Stimulated activated CD8-positive, alpha-beta memory T cell treated with anti-CD3 and anti-CD28 coated beads, Interleukin-2, amount 100 ng/mL, for 1 hour (primary cell): ENCODE measurements at places on chromosomes 4 and X.
A peak's percentile ranks its signal among the peaks of the same experiment; 100 is the strongest.

GRCh38 chr4:134551348-134551747 is 349.8 kb upstream of the PABPC4L start:
- DNase-seq, result no peak

DNA sequence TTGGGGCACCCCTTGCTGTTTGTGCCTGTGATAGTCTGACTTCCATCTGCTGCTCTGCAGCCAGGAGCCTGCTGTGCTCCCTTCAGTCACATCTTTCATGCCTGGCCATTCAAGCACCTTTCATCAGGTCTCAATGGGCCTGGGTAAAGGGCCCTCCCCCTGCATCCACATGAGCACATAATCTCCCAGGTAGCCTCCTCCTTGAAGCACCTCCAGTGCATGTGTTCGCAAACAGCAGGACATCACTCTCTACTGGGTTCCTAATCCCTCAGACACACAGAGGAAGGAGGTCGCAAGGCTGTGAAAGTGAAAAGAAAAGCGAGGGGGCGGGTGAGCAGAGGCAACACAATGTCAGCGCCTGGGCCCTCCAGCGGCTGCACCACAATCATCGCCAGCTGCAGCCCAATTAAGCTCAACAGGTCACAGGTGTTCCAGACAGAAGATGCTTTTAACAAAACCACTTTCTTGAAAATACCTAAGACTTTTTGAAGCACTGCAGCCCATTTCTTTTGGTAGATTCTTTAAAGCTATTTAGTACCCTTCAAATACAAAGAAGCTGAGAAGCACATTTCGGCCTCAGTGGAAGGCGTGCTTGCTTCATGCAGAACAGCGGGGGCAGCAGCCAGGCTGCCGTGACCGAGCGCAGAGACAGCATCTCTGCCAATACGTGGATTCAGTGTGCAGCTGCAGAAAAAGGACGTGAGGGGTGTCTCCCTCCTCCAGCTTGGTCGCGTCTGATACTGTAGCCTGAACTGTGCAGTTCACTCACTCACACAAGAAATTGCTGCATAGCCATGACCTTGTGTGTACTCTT is 92.2 kb upstream of the SPRY1 start:
- no peak for DNase-seq

DNA sequence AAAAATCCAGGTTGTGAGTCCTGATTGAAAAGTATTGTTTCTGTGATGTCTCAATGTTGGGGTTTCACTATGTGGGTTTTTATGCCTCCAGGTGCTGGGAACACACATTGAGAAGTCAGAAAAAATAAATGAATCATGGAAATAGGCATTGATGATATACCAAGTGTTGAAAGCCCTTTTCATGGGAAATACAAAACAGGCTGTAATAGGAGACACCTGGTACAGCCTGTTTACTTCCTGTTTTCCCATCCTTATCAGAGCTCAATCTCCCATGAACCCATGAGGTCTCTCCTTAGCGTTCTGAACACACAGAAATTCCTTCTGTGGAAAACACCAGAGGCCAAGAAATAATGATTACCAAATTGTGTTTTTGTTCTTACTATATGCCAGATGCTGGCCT is 106.3 kb upstream of the BOD1L1 start:
- DNase-seq, result no peak

- DNase-seq, result no peak
These were observed 48.2 kb downstream of the TMEM156 start for GRCh38 chr4:38983787-38984598.

DNA sequence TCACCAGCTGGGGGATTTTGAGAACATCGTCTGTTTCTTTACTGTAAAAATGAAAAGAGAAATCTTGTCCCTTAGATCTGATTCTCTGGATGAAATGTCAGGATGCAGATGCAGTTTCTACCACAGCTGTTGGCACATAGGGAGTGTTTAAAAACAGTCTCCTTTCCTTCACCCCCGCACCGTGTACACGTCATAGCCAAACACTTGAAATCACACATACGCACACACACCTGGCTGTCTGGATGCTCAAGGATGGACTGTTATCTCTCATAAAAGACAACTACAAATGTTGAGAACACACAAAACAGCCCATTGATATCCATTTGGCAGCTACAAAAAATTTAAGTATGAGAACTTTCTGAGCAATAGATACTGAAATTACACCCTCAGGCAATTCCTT is 275.8 kb upstream of the CLNK start:
- no peak for DNase-seq

GRCh38 chr4:25245181-25245580 is 11.3 kb downstream of the PI4K2B start:
- no peak for DNase-seq

DNA sequence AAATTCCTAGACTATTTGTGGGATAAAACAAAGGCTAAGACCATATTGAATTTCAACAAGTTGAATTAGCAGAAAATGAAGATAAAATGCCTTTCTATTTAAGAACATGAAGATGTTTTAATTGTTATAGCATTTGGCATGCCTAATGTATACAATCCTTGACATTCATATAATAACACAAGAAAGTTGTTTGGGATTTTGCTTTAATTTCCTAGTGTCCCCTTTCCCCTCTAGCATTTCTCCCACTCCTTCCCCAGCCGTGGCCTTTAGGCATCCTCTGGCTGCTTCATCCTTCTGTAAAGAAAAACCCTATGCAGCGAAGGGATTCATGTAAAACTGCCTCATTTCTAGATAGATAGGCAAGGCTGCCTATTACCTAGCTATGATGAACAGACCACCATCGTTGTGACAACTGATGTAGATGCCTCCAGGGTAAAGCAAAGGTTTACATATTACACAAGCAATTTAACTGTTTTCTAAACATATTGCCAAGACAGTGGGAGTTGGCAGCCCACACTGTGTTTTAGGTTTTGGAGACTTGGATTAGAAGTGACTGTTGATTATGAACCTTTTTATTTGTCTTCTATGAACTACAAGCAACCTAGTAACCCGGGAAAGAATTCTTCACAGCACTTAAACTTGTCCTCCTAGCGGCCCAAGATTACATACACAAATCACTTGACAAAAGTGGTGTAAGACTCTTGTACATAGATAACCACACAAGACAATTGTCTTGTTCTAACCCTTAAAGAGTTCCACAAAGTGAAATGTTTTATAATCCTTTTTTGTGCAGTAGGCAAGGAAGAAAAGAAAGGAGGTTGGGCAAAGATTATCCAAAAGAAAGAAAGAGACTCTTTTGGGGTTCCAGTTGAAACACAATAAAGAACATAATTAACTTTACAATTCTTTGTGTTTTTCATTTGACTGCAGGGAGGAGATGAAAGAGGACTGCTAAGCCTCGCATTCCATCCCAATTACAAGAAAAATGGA is 59.9 kb downstream of the HHIP start:
- no peak for DNase-seq

GRCh38 chrX:100863326-100863864 is 10.8 kb downstream of the NOX1 start:
- no peak for DNase-seq

- DNase-seq, result no peak
These were observed 643.3 kb upstream of the FAM241A start for GRCh38 chr4:111501946-111502345.

- no peak for DNase-seq
These were observed 69.6 kb downstream of the SERTM2 start for GRCh38 chrX:111581086-111581485.

- DNase-seq, result no peak
These were observed 17.2 kb upstream of the MYOZ2 start for GRCh38 chr4:119118397-119118796.

DNA sequence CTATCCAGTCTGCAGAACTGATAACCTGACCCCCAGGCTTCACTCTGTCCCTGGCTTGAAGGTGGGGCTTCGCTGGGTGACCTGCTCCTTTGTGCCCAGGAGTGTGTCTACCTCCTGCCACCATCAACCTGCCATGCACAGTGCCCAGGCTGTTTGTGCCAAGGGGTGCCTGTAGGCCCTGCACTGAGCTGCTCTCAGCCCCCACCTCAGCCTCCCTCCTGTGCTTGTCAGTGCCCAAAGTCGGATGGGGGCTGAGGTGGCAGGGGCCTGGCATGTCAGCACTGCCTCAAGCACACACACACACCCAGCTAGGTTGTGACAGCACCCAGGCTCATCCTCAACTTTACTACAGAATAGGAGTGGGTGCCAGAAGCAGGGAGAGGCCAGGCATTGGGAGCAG is 23.5 kb downstream of the SPCS3 start:
- no peak for DNase-seq

DNA sequence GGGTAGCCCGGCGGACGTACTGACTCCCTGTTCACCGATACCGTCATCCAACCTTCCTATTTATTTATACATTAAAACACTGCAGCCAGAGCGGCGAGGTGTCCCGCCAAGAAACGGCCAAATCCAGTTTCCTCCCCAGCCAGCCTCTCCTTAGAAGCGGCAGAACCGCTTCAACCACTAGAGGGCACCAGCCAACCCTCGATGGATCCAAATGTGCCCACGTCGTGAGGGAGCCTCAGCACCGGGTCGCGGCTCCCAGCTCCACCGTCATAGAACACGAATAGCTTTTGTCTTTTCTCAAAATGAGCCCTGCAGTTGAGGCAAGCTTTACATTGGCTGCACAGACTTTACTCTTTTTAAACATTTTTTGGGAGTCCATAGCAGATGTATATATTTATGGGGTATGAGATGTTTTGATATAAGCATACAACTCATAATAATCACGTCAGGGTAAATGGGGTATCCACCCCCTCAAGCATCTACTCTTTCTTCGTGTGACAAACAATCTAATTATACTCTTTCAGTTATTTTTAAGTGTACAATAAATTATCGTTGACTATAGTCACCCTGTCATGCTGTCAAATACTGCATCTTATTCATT is 13.0 kb upstream of the HELT start:
- DNase-seq, result peak; percentile 60

- no peak for DNase-seq
These were observed 621.1 kb downstream of the BCOR start for GRCh38 chrX:39476604-39477021.

- DNase-seq, result no peak
These were observed 98.0 kb downstream of the TRAPPC11 start for GRCh38 chr4:183757060-183757459.

DNA sequence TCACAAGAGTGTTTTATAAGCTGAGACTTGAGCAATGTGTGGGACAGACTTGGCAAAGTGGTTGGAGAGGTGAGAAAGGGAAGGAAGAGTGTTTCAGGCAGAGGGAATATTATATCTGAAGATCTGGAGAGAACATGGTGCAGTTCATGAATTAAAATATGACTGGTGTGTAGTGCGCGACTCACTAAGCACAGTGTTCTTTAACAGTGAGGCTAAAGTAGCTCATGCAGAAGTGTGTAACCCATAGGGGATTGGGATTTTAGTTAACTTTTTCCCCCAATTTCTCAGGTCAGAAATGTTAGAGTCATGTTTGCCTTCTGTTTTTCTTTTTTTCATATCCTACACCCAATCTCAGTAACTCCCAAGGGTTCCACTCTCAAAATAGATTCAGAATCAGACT is 9.7 kb downstream of the MTHFD2L start:
- no peak for DNase-seq

DNA sequence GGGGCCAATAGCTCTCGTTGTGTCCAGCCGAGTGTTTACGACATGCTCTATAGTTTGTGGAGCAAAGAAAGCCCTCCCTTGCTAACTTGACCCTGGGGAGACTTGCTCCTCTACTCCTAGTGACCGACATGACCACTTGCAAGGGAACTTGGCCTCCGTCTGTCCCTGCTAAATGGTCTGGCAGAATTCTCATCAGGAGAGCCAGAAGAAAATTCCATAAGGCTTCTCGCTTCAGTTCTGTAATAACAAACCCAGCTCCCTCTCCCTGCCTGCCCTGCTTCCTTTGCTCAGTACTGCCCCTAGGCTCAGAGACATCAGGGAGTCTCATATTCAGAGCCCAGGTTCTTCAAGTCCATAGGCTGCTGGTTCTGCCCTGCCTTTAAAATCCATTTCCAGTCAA is 13.0 kb downstream of the DOCK11 start:
- DNase-seq, result no peak

GRCh38 chr4:164221631-164222030 is 532.3 kb upstream of the SMIM31 start:
- no peak for DNase-seq

- no peak for DNase-seq
These were observed 46.6 kb upstream of the FAM47C start for GRCh38 chrX:36961590-36961989.

- DNase-seq, result no peak
These were observed 582.6 kb upstream of the ACTRT1 start for GRCh38 chrX:128634754-128635153.

DNA sequence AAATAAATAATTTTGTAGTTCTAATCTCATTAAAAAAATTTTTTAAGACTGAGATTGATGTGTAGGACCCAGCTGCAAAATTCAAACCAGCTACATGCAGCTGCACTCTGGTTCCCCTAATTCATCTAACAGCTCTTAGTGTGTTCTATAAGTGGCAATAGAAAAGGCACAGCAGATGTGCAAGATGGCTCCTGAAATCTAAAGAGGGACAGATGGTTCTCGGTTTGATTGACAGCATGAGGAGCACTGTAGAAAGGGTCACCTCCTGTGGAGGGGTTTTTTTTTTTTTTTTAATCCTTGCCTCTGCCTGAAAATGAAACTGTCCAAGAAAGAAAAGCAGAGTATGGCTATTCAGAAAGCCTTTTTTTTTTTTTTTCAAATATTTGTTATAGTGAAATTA is 16.9 kb upstream of the OCIAD1 start:
- no peak for DNase-seq

- DNase-seq, result no peak
These were observed 210.9 kb upstream of the NOCT start for GRCh38 chr4:138804711-138805110.

DNA sequence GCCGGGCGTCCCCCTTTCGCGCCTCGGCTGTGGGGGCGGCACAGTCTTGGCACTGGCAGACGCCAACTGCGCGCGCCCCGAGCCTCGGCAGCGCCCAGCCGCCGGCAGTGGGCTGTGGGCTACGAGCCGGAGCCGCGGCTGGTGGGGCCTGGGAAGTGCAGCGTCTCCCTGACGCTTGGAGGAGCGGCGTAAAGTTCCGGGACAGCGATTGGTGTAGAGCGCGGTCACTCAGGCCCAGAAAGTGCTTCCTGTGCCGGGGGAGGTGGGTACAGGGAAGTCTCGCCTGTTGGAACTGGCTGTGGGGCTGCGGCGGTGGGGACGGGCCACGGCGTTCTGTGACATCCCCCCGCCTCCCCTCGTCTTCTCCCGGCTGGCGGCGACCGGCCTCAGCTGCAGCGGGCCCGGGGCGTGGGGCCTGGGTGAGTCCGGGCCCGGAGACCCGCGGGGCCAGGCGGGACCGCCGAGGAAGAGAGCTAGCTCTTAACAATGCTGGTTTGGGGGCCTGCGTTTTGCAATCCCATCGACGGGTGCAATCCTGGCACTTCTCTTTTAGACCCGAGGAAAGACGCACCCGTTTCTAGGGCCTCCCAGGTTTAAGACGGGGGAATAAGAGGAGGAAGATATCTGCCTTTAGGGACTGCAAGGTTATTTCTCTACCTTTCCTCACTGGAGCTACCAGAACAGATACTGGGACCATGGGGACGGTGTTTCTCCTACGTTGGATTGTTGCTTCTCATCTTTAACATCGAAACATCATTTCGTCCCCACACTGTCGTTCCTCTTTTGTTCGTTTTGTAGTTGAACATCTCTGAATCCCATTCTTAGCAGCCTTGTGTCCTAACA is at the start of the genes RWDD4 and TRAPPC11:
Gene RWDD4 (minus strand): TSS at position 157 of the 843 bp plus-strand sequence. CDS start 233 bp downstream, outside the sequence.
Gene TRAPPC11 (plus strand): TSS at position 265 of the 843 bp plus-strand sequence. CDS start 4,575 bp downstream, outside the sequence.
- peak; percentile 89 for DNase-seq
